Suprapubic skin (tissue), 4 donors: ENCODE measurements at places on chromosomes 7 and 10. TPM values are rescaled to one million over a fixed set of nuclear protein-coding genes. Genes with fewer than 3 reads are reported as not detected.

Gene UNCX
- total RNA-seq, result not detected

Gene HMX3
- total RNA-seq, result not detected

- no peak for DNase-seq
These were observed 103.4 kb upstream of the DLX6 start for GRCh38 chr7:96901822-96902445.

DNA sequence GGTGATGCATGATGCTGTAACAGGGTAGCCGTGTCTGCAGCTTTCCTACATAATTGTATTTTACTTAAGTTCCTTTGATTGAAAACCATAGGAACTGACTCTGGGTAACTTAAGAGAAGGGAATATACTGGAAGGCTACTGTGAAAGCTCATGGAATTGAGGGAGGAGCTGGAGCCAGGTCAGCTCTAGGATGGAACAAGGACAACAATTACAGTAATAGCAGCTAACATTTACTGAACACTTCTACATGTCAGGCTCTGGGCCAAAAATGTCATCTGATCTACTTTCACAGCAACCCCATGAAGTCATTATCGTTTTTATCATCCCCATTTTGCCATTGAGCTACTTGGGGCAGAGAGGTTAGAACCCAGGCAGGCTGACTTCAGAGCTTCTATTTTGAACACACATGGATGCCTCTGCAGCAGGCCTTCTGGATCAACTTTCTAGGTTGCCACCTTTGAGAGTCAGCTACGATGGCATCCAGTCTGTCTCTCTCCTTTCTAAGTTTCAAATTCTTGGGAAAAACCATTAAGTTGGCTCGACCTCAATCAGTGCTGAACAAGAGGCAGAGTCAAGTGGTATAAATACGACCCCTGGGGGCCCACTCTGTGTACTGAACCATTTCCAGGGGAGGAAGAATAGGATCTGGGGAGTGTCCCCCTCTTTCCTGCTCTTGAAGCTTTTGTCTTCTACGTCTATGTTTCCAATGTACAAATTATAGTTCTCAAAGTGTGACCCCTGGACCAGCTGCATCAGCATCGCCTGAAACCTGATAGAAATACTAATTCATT is 272.3 kb upstream of the PLPP4 start:
- DNase-seq, result no peak
